ENCODE measurements at places on chromosomes 7 and 10.

- no peak for DNase-seq
Measured at GRCh38 chr10:1674501-1674900, 62.8 kb downstream of the ADARB2 start.

- DNase-seq, result no peak
Measured at GRCh38 chr10:111370101-111370500, 293.3 kb downstream of the ADRA2A start.

GRCh38 chr10:43479275-43479674 lies 42.4 kb downstream of the ZNF487 start:
- no peak for DNase-seq

GRCh38 chr7:24857623-24858022 lies 100.4 kb upstream of the GSDME start:
- no peak for DNase-seq

DNA sequence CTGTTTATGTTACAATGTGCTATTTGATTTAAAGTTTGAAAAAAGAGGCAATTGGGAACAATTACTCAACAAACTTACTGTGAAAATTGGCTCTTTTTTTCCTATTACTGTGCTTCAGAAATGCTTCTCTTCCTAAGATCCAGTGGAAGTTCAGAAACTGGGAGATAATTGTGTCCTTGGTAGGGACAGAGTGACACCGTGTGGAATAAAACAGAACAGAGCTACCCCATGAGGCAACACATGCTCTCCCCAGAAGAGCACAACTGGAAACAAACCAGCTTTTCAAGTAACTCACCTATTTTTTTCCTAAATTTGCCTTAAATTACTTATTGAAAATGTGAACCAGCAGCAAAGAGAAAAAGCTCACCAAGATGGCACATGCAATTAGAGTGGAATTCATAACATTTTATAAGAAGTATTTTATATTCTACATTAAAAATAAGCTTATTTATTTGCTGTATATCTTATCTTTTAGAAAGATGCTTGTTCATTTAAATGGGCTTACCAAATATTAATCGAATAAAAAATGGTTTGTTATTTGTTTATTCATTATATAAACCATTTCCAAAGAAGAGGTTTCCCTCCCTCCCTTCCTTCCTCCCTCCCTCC lies 346.1 kb upstream of the ANKRD30A start:
- DNase-seq, result no peak

DNA sequence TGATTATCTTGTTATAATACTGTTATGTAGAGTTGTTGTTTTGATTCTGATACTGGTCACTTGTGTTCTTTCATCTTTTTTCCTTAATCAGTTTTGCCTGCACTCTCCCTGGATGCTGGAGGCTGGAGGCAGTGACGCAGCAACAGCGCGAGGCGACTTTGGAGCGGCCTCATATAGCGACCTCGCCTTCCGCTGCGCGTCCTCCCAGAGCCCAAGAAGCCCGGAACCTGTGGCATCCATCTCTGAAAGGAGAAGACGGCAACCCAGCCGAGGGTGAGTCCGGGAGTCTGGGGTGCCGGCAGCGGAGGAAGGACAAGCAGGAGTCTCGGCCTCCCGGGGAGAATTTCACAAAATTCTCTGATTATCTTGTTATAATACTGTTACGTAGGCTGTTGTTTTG lies 161.2 kb downstream of the ZNF33B start:
- DNase-seq, result no peak

DNA sequence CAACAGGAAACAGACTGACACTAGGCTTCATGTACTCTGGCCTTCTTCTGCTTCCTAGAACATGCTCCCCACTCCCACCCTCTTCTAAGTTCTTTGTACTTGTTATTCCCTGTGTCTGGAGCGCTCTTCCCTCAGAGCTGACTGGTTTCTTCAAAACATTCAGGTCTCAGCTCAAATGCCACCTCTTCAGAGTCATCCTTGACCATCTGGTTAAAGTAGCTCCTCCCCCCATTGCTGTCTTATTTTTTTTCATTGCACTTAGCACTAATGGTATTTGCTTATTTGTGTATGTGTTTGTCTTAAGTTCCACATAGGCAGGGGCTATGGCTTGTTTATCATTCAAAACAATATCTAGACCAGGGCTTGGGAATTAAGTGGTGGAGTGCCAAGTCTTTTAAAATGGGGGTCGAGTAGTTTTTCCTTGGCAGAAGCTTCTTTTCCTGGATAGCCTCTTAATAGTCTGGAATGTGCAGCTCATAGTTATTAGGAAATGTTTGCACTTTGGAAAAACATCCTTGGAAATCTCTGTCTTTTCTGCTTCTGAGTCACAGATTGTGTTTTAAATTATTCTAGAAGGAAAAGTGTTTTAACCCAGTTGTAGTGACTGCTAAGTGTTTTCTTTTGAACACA lies 60.0 kb downstream of the RALA start:
- no peak for DNase-seq

DNA sequence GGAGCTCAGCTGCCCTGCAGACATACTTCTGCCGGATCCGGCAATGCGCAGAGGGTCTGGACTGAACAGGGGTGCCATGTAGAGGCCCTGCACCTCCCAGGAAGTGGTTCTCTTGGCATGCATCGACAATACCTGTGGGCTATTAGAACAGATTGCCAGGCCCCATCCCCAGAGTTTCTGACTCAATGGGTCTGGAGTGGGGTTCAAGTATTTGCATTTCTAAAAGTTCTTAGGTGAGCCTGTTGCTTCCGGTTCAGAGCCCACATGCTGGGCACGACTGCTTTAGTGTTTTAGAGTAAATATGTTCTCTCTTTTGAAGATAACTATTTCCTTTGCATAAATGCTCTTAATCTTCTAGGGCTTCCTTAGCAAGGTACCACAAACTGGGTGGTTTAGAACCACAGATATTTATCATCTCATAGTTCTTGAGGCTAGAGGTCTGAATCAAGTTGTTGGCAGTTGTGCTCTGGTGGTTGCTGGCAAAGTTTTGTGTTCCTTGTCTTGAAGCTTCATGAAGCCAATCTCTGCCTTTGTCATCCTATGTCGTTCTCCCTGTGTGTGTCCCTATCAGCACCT lies 435.5 kb downstream of the TCERG1L start:
- no peak for DNase-seq

- DNase-seq, result no peak
Measured at GRCh38 chr7:75596727-75597614, 104.9 kb downstream of the SPDYE5 start.

GRCh38 chr7:148903504-148903903 lies 19.4 kb upstream of the EZH2 start:
- DNase-seq, result no peak

DNA sequence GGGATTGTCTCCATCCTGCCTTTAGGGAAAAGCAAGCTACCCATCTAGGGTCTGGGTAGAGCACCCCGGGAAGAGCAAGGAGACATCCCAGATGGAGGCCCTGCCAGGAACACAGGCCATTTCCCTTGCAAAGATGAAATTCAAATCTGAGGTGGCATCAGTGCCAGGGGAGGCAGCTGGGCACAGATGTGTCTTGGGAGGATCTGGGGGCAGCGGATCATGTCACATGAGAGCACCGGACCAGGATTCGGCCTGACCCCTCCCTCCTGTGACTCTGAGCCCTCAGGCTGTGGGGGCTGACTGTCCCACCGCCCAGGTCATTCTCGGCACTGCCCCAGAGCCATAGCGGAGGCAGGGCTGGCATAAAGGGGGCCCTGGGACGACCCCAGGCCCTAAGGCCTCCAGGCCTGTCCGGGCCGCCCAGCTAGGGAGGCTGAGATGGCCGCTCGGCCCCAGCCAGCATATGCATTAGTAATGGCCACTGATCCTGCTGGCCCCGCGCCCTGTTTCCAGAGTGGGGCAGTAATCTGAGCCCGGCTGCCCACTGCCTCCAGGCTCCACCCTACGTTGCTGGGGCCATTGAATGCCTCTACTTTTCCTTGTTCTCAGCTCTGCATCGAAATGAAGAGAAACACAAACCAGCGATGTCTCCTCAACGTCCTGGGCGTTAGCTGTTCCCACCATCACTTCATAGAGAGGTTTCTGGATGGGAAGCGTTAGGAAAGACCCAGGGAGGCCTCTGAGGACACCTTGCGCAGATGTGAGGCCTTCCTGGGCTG lies 148.5 kb downstream of the UBE2H start:
- no peak for DNase-seq

GRCh38 chr7:117666031-117666430 lies 186.2 kb downstream of the CFTR start:
- DNase-seq, result no peak

- DNase-seq, result no peak
Measured at GRCh38 chr7:24478137-24478655, 95.1 kb upstream of the PALS2 start.

- no peak for DNase-seq
Measured at GRCh38 chr7:2256306-2257045, 14.4 kb downstream of the NUDT1 start.

DNA sequence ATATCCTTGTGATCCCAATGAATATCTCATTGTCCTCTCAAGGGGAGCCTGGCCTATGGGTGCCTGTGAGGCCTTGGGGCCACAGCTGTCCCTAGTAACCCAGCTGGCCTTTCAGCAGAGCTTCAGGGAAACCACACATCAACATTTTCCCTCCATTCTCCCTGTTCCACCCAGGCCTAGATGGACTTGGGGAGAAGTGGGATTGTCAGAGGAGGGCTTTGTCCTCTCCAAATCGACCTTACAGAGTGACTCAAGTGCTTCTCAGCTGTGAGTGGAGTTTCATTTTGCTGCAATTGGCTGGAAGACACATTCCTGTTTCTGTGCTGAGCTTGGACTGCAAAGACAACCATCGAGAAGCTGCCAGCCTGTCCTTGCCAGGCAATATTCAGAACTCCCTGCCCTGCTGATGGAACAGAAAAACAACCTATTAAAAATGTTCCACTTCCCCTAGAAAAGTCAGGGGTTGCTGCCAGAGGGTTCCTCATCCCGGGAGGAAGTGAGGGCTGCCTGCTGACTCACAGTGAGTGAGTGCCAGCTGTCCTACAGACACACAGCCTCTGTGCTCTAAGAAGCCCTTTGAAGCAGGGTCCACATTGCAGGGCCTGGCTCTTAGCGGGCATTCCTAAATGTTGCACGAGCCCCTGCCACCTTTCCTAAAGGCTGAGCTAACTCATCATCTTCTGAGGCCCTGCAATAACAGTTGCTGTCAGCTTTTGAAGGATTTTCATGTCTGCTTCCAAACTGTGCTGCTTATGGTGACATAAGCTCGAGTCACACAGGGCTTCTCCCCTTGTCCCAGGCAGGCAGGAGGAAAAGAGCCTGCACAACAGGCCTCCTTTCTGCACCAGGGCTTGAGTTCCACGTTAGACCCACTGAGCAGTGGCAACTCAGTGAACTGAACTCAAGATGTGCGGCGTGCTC lies 20.5 kb downstream of the STRA8 start:
- DNase-seq, result peak; percentile 9

GRCh38 chr10:113425541-113425951 lies 127.3 kb upstream of the HABP2 start:
- no peak for DNase-seq

DNA sequence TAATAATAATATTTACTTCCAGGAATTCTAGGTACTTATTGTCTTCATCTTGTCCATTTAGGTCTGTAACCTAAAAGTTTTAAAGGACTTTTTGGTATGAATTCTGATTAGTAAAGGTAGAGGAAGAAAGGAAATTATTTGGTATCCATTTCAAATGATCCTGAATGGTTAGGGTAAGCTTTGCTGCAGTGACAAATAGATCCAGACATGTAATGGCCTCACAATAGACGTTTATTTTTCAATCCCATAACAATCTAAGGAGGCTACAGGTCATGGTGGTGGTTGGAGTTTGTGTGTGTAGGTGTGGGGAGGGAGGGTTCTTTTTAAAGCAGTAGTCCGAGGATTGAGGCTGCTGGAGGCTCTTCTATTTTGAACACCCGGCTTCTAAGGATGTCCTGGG lies 5.3 kb downstream of the FBH1 start:
- no peak for DNase-seq

- DNase-seq, result peak; percentile 78
Measured at GRCh38 chr7:158695726-158696452, 8.7 kb downstream of the NCAPG2 start.

DNA sequence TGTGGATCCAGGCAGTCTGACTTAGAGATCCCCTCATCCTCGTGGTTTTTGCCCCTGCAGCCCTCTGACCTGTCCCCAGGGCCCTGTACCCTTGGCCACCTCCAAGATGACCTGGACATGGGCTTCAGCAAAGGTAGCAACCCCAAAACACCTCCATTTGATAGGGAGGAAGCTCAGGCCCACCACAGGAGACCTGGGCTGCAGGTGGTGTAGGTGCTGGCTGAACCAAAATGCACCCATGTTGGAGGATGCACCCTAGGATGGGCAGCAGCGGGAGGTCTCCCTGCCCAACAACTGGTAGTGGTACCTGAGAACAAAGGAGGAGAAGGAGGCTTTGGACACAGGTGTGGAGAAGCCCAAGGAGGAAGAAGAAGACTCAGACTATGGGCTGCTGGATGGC lies 188.7 kb downstream of the ZNF716 start:
- no peak for DNase-seq

DNA sequence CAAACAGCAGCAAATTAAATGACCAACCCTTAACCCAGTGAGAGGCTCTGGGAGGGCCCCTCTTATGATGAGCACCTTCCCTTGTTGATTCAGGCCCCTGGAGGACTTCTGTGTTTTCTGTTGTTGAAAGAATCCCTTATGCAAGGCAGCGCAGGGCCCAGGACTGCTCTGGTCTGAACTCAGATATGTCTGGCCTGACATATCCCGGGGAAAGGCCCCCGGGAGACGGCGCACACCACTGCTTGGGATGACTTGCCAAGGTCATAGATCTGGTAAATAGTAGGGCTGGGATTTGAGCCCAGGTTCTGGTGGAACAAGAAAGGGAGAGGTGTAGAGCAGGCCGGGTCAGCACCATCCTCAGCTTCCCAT lies 124.0 kb downstream of the AOAH start:
- no peak for DNase-seq

DNA sequence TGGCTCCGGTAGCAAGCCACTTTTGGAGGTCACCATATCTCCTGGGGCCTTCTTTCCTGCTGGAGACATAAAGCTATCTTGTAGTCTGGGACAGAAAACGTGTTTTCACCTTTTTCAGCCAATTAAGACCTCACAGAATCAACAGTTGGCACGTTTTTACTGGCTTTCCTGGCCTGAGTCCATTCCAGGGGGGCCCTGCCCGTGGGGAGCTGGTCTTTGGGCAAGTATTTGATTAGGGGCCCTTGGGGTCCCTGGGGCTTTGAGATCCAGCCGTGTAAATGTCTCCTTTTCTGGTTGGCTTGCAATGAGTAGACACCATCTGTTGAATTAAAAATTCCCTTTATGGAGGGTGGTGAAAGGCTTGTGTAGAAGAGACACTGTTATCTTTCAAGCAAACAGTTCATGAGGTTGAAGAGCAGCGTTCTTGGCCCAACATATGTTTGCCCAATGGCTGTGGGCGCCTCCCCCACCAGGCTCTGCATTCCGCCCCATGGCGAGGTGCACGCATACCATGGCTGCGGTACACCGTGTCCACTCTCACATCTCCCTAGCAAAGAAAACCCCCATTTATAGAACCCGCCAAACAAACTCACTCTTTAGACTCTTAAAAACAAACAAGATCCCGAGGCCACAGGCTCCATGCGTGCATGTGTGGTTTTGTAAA lies 593.2 kb downstream of the LRMDA start:
- no peak for DNase-seq

- DNase-seq, result no peak
Measured at GRCh38 chr10:104642658-104643302, 1.7 kb downstream of the SORCS3 start.

- DNase-seq, result no peak
Measured at GRCh38 chr10:14873090-14873760, 5.4 kb upstream of the SUV39H2 start.

All from naive thymus-derived CD8-positive, alpha-beta T cell (primary cell).